ENCODE measurements at places on chromosomes 11 and 22. TPM values are rescaled to one million over a fixed set of nuclear protein-coding genes. Genes with fewer than 3 reads are reported as not detected.

DNA sequence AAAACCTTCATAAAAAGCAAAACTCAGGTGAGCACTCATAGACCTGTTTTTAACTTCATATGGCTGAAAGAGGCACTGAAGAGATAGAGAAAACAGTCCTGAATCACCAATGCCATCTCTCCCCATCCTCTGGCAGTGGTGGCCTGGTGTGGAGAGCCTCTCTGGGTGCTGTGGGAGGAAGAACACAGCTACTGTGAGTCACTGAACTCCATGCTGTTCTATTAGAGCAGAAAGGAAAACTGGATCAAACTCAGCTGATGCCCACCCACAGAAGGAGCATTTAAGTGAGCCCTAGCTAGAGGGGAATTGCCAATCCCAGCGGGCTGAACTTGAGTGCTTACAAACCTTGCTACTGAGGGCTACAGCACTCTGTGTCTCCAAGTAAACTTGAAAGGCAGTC lies 115.3 kb upstream of the SESN3 start:
- H3K4me3 ChIP-seq, result no peak overlapping the region
- peaks cover 9% of the 10 kb centered on the region for H3K36me3 ChIP-seq
- no peak overlapping the region for H3K27ac ChIP-seq

GRCh38 chr22:45077826-45078334 lies 68.1 kb upstream of the PHF21B start:
- H3K4me1 ChIP-seq, result no peaks in the 10 kb centered on the region
- H3K27ac ChIP-seq, result no peak overlapping the region
- H3K36me3 ChIP-seq, result peaks cover 3% of the 10 kb centered on the region
- no peak for DNase-seq

- H3K4me3 ChIP-seq, result no peak overlapping the region
- no peak overlapping the region for H3K27ac ChIP-seq
- no peak for DNase-seq
- H3K27me3 ChIP-seq, result no peaks in the 10 kb centered on the region
Measured at GRCh38 chr11:38543986-38544385, 1946.0 kb upstream of the RAG2 start.

GRCh38 chr11:61752925-61753521 lies 587 bp downstream of the MYRF start:
- DNase-seq, result no peak

SEPTIN3 gene
- 2.8 TPM for total RNA-seq

SRRD gene
- 17.5 TPM for total RNA-seq
